Fibroblast of skin of right biceps (primary cell): ENCODE measurements at places on chromosomes 7 and 10.

- DNase-seq: no peak
These were observed 167.1 kb upstream of the TNRC18 start for GRCh38 chr7:5590596-5591277.

DNA sequence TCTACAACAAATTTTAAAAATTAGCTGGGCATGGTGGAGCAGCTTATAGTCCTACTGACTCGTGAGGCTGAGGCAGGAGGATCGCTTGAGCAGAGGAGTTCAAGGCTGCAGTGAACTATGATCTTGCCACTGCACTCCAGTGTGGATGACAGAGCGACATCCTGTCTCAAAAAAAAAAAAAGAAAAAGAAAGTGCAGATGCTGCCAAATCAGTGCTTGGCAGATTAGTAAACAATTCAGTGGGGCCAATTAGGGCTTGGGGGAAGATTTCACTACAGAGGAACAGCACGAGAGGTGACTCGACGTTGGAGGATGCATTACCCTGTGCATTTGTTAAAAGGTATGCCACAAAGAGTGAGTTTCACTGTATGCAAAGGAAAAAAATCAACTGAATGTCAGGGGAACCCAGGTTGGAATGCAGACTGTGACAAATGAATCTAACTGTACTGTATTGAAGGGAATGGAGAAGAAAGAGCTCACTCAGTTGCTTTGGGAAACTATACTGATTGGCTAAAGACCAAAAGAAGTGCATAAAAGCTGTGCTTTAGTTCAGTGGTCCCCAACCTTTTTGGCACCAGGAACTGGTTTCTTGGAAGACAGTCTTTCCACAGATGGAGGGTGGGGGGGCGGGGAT lies 31.6 kb downstream of the GARIN1A start:
- peak; percentile 82 for DNase-seq

- no peak for DNase-seq
These were observed 142.2 kb upstream of the HABP2 start for GRCh38 chr10:113410618-113411017.

DNA sequence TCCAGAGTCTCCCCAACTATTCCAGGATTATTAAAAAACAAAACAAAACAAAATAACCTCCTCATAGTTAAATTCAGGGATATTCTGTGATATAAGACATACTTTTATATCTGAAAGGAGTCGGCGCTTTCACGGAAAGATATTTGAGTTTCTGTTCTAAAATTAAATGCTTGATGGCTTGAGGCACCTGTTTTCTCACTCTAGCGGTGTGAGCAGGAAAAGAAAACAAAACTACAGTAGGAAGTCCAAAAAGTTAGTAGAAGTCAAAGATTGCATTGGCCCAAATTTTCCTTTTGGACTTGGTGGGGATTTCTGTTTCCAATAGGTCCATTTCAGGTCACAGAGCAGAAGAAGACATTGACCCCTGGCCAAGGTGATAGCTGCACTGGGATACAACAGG lies 716.1 kb upstream of the POT1 start:
- DNase-seq: no peak

GRCh38 chr7:11786186-11786585 lies 45.8 kb downstream of the THSD7A start:
- peak; percentile 53 for DNase-seq

- DNase-seq: no peak
These were observed 18.7 kb downstream of the MYPN start for GRCh38 chr10:68128015-68128414.

DNA sequence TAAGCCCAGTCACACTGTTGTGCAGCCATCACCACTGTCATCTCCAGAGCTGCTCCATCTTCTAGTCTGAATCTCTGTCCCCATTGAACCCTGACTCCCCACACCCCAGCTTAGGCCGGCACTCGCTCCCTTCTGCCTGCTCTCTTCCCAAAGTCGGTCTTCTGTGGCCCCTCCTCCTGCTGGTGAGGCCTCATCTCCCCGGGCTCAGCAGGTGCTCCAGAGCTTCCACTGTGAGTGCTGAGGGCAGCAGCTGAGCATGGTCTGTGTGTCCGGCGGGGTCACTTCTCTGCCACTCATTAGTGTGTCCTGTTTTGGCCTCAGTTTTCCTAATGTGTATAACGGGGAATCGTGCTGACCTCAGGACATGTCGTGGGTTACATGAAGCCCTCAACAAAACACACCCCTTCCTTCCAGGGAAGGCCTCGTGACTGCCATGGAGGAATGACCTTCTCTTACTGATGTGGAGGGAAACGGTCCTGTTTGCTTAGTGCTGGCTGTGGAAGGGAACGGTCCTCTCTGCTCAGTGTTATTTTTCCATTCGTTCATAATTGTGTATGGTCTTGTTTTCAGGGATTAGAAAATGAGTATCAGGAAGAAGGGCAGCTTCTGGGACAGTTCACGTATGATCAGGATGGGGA lies 4.3 kb upstream of the GET4 start:
- DNase-seq: no peak

- no peak for DNase-seq
These were observed 40.6 kb downstream of the MGAM2 start for GRCh38 chr7:142152076-142152475.

DNA sequence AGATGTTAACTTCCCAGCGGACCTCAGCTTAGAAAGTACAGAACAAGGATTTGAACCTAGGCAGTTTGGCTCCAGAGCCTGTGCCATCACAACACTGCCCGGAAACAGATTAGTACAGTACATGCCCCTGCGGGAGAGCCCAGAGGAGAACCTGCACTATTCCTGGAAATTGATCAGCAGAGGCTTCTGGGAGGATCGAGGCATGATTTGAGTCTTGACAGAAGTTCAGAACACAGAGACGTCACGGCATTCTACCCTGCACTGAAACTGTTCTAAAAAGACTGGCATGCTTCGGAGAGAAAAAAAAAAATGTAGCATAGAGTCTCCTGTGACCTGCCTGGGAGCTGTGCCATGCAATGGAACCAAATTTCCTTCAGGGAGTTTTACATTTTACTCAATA lies 9.2 kb upstream of the IL6 start:
- no peak for DNase-seq

GRCh38 chr10:97107551-97107950 lies 78.2 kb downstream of the SLIT1 start:
- DNase-seq: no peak

- peak; percentile 21 for DNase-seq
These were observed 19.1 kb upstream of the VWDE start for GRCh38 chr7:12422554-12423320.

DNA sequence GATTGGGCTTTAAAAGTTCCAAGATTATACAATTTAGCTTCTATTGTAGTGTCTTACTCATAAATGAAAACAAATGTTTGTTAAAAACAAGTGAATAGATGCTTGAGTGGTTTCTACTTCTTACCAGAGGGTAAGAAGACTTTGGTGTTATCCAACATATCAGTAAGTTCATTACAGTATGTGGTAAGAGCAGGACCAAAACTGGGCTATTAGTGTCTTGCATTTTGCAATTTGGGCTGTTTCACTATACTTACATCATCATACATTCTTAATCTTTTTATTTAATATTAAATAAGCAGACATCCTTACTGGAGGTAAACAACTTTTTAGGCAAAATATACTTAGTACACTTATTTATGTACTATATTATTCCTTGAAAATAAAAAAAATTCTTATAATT lies 248.4 kb upstream of the HGF start:
- no peak for DNase-seq

- DNase-seq: no peak
These were observed 3.9 kb downstream of the FAM241B start for GRCh38 chr10:69633673-69634635.

DNA sequence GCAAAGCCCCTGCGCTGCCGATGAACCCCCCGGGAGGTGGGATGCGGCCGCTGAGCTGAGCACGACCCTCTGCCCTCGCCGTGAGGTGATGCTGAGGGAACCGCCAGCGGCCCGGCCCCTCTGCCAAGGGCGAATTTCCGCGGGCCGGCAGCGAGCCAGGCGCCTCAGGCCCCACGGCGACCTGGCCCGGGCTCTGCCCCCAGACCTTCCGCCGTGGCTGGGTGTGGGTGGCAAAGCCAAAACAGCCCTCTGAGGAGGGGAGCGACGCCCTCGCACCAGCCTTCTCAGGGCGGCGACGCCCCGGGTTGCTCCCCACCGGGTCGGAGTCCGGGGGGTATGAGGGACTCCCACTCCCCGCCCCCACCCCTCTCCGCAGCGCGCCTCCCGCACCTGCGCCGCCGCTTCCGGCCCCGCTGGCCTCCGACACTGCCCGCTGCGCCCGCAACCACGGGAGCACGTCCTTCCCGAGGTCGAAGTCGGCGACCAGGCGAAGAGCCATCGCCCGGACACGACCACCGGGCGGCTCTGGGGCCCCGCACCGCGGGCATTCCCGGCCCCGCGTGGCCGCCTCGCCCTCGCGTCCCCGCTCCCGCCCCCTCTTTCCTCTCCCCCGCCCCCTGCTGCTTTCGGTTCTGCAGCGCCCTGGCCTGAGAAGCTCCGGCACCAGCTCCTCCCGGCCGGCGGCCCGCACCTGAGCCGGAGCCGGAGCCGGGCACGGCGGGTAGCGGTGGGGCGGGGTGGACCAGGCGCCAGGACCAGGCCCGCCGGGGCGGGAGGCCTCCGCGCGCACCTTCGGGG lies at the start of gene GSAP:
GSAP (minus strand) TSS at position 527 of the 798 bp plus-strand sequence; CDS start at position 499, 28 bp downstream.
- peak; percentile 11 for DNase-seq

DNA sequence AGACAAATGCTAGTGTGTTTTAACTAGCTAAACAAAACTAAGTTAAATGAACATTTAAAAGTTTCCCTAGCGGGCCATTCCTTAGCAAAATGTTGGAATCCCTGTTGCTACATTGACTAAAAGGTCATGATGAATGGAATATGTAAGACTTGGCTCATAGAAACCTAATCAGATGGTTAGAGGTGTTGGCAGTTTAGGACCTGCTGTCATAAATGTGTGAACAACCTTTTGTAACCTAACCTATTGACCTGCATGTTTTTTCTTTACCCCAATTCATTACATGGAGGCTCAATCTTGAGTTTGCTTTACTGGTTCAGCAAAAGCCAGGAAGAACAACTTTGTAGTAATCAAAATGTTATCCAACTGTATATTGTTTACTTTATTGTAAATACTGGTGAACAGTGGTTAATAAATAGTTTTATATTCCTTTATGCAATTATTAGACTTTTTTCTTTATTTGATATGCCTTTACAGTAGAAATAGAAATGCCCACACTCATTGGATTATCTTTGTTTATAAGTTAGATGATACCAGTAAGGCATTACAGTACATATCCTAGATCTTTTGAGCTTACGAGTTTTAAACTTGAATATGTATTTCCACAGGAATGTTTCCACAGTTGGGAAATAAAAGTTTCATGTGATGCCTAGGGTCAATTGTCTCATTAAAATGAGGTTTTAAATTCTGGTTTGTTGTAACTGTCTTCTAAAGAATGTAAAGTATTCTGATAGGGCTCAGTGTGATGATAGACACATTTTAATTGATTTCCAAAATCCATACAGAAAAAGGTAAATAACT lies 11.6 kb downstream of the CBX3 start:
- DNase-seq: no peak

DNA sequence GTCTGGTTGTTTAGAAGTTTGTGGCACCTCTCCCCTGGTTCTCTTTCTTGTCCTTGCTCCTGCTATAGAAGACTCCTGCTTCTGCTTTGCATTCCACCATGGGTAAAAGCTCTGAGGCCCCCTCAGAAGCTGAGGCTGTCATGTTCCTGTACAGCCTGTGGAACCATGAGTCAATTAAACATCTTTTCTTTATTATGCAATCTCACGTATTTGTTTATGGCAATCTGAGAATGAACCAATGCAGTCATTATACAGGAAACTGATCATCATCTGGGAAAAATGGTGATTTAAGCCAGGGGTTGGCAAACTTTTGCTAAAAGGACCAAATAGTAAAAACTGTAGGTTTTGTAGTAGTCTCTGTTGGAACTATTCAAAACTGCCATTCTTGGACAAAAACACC lies 175.4 kb downstream of the CSTF2T start:
- DNase-seq: peak; percentile 49

DNA sequence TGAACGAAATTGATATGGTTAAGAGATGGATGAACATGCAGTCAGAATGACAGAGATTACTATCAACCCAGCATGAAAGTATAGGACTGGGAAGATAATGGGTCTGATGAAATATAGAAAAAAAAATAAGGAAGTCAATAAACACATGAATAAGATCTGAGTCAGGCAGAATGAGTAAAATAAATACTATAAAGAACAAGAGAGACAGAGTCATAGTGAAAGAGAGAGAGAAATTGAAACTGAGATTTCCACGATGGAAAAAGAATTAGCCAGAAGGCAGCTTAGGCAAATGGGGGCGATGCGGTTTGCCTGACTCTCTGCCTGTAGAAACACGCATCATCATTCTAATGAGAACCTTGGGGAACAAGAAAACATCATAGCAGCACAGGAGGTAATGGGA lies 26.6 kb downstream of the SEMA3D start:
- peak; percentile 59 for DNase-seq

DNA sequence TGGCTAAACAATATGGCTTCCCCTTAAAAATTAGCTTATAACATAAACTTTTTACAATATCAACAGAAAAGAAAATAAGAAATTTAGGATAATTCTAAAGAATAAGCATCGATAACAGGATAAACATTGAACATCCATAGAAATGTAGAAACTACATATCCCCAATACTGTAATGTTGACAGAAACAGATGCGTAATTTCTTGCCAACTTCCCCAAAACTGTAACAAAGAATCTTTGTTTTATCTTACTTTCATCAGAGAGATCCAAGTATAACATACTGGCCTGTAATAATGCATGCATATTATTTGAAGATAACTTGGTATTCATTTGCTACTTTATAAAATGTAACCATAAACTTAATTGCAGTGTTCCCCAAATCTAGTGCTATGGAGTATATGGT lies 339.9 kb downstream of the ARL4A start:
- no peak for DNase-seq
